Activated CD4-positive, alpha-beta T cell treated with anti-CD3 and anti-CD28 coated beads, Interleukin-2, amount 10 ng/mL, durations not matched to agents 24 days and 14 days (primary cell): ENCODE measurements at places on chromosomes 12 and 14.
A peak's percentile ranks its signal among the peaks of the same experiment; 100 is the strongest.

- peak; percentile 63 for DNase-seq
These were observed 7.4 kb downstream of the SMAGP start for GRCh38 chr12:51262758-51263177.

DNA sequence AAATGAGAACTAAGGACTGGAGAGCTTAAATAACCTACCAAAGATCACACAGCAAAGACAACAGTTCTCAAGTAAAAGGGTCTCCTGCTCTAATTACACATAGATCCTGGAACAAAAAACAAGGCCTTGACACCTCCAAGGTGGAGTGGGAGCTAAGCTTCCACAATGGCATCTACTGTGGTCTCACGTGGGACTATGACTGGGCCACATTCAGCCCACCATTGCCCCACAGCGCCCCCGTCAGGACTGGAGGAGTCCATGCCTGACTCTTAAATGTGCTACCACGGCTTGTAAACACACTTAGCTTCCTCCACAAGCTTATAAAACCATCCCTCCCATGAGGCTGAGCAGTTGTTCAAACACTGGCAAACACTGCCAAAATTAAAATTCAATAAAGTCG lies 88.5 kb downstream of the GCH1 start:
- DNase-seq, result peak; percentile 65

DNA sequence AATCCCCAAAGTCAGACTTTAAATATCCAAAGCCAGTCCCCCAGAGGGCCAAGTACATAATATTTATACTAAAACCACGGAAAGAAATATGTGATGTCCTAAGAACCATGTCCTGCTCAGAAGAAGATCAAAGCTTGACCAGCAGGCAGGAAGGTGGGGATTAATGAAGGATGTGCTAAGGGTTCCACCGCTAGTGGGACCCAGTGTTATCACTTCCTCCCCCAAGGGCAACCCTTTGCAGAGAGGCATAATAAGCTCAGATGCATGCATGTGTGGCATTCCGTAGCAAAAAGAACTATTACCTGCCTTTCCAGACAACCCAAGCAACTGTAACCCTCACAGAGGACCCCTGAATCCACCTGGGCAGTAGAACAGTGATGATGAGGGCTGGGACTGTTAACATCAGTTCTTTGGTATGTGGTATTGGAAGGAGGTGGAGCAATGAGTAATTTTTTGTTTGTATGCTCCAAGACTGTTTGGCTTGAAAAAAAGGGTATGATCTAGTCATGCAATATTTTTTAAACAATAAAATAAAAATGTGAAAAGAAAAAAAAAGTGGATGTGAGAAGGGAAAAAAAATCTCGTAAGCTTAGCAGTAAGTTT lies 71.7 kb upstream of the ETV6 start:
- no peak for DNase-seq

DNA sequence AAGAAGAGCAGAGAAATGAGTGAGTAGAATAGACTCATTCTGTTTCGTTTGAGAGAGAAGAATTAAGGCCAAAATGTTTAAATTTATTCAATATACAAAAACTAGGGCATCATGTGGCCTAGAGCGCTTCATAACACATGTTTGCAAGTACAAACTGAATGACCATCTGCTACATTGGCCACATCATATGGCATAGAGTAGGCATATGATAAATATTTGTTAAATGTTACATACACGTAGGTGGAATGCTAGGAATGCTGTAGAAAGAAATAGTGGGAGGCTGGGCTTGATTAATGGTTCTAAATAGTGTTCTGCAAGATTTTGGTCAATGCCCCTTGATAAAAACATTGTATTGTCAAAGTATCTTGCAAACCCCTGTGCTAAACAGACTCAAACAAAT lies 10.8 kb downstream of the MGP start:
- no peak for DNase-seq

DNA sequence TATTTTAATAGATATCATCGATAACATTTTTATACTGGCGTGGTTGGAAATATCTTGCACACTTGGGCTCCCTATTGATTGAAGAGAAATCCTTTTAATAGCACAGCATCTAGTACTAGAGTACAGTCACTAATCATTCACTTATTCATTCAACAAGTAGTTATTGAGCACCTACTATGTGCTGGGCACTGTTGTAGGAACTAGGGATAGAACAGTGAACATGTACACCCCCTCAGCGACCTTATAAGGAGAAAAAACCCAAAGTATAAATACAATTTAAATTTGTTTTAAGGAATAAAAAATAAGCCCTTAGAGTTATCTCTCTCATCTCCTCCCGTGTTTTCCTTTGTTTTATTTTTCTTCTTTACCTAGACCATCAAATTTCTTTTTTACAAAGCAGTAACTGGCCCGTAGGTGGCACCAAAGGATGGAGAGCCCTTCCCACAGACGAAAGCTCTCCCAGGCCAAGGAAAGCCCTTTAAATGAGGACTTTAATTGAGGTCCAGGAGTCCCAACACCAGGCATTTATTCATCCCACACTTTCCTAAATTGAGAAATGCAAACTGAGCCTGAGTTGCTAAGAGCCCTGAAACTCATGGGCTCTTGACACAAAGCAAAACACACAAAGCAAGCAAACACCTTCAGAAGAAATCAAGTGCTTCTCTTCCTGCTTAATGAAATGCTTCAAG lies 29.0 kb downstream of the PEBP1 start:
- no peak for DNase-seq

GRCh38 chr12:57008178-57008577 lies 1.8 kb upstream of the ZBTB39 start:
- DNase-seq, result peak; percentile 83

DNA sequence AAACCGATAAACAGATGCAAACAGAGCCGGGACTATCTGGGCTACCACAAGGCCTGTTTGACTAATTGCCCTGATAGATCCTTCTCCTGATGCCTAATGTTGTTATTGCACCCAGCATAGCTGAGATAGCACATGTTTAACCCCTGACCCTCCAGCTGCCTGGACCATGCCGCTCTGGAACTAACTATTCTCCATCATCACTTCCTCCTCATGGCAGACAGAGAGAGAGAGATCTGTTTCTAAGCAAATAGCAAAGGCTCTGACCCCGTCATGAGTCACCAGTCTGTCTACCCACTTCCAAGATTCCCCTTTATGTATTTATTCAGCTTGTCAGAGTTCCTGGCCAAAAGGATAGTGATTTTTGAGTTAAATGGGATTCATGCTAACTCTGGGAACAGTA lies 58.2 kb upstream of the FLRT2 start:
- no peak for DNase-seq

- DNase-seq, result no peak
These were observed 267 bp downstream of the CFAP251 start for GRCh38 chr12:121918679-121919038.

DNA sequence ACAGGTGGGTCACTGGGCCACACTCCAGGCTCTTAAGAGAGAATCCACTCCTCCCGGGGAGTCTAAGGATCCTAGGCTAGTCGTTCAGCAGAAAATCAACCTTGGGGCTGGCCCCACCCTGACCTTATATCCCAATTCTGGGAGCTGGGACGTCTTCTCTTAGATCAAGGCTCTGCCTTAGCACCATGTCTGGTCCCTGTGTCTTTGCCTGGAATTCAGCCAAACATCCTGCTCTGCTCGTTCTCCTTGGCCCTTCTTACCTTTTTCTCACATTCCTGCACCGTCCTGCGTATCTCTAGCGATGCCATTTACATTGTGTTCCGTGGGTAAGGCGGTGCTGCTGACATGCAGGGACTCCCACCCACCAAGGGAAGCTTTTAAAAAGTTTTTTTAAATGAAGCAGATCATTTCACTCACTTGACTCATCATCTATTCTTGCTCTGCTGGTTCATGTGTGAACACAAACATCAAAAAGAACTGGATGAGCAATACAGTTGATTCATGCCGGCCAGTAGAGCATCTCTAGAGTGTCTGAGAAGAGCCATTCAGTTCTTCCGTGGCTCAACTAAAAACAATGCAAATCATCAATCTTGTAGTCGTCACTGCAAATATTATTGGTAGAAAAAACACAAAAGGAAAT lies 50.2 kb downstream of the KCNK13 start:
- no peak for DNase-seq

DNA sequence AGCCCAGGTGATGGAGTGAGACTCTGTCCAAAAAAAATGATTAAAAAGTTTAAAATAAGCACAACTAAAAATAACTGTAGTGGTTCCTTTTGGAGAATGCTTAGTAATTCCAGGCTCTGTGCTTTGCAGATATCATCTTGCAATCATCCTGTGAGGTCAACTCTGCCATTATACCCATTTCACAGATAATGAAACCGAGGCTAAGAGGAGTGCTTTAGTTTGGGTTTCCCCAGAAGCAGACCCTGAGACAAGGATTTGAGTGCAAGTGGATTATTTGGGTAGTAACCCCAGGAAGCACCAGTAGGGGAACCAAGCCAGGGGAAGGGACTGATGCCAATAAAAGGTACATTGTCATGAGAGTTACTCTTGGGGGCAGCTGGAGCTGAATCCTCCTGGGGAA lies 44.7 kb downstream of the RIN3 start:
- DNase-seq, result no peak

GRCh38 chr14:82345184-82345583 lies 811.5 kb upstream of the SEL1L start:
- DNase-seq, result no peak

GRCh38 chr14:89041257-89041582 lies 216.8 kb downstream of the TTC8 start:
- no peak for DNase-seq

- no peak for DNase-seq
These were observed 514.6 kb upstream of the FBXO33 start for GRCh38 chr14:39946807-39947206.

GRCh38 chr14:53190938-53191337 lies 37.8 kb upstream of the DDHD1 start:
- peak; percentile 67 for DNase-seq

GRCh38 chr14:75542588-75543091 lies 20.4 kb downstream of the BATF start:
- peak; percentile 94 for DNase-seq

GRCh38 chr12:106010741-106011140 lies 128.0 kb downstream of the NUAK1 start:
- no peak for DNase-seq

- no peak for DNase-seq
These were observed 279.4 kb downstream of the FOXN3 start for GRCh38 chr14:89137526-89138163.

GRCh38 chr14:56579345-56580220 lies at the start of gene TMEM260:
Gene TMEM260 (plus strand): TSS chr14:56579798. CDS start chr14:56579915, 117 bp downstream.
- DNase-seq, result peak; percentile 97

GRCh38 chr12:67222302-67222701 lies 46.9 kb upstream of the CAND1 start:
- DNase-seq, result no peak

DNA sequence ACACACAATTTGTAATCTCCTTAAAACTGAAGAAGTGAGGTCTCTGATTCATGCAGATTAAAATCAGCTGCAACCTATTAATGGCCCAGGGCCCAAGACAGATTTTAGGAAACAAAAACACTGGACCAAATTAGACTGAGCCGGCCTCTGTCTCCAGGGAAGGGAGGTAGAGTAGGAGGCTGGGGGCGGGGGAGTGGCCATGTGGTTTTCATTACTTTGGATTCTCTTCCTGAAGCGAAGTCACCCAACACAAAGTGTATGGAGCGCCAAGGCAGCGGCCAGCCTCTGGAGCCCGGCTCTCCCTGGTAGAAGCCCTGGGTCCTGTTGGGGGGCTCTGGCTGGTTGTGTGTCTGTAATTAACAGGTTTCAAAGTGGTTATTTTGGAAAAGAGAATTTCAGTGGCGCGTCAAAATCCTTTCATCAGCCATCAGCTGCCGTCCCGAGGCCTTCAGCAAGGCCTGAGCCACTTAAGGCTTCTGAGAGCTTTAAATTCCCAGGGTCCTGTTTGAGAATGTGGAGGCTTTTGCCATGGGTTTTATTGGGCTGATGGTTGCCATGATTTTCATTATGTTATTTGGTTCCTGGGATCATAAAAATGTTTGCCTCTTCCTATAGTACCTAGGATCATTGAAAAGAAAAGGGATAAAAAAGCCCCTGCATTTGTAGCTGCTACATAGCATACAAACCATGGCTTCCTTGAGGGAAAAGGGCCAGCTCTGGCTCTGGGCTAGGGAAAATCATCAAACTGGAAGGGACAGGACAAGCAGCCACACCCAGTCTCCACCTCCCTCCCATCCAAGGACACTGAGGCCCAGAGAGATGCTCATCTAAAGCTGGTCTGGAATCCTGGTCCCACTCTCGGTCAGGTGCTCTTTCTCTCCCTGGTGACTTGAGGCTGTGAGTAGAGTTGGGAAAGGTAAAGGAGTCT lies 282.4 kb downstream of the ZFP36L1 start:
- no peak for DNase-seq

DNA sequence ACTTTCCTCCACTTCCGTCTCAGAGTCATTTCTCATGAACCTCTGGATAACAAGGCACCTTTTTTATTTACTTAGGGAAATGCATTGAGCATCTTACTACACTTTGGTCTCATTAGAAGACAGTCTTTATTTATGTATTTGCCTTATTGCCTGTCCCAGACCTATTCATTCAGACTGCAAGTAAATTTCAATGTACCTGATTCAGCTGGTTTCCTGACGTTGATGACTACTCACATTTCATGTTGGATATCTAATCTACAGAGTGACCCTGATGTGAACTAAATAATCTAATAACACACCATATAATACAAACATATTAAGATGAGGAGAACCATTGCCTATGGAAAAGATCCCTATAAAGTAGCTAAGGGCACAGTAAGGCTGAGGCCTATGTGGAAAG lies 267.7 kb downstream of the SLC6A15 start:
- no peak for DNase-seq

GRCh38 chr14:74653386-74654138 lies 41.5 kb upstream of the LTBP2 start:
- DNase-seq, result no peak

DNA sequence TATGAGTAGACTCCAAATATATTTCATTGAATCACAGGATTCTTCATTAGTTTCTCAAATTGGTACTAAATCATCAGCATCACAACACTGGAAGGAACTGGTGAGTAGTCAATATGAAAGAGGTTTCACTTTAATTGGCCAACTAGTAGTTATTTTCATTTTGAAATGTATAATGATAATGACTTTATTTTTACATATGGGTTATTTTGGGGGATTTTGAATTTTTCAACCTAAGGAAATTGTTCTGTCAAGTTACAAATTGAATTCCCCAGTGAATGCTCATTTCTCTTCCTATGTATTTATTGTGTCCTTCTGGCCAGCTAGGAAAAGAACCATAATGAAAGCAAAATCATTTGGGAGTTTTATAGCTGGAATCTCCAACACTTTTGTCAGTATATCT lies 174.2 kb upstream of the ATP2B1 start:
- no peak for DNase-seq

DNA sequence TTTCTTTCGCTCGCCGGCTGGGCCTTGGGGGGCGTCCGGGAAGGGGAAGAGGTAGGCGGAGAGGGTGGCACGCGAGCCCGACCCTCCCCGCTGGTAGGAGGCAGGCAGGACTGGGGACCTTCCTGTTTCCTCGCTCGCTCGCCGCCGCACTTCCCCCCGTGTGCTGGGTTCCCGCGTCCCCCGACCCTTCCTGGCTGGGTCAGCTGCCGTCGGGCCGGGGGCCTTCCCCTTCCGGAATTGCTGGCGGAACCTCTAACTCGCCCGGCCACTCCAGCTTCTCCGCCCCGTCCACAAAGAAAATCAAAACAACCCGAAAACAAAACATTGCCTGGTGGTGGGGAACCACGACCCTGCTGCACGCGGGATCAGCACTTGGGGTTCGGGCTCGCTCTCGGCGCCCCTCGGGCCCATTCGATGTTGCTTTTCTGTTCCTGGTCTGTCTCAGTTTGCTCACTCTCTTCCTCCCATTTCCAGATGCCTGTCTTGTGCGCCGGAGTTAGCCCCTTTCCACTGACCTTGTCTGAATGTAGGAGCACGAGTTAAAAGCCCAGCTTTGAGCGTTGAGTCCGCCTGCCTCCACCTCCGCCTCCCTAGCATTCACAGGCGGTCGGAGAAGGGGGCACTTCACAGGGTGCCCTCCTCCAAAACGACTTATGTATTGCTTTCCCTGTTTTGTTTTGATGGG lies 581 bp downstream of the PAPOLA start:
- DNase-seq, result peak; percentile 87
